ENCODE measurements at places on chromosomes 4 and X. TPM values are rescaled to one million over a fixed set of nuclear protein-coding genes. Genes with fewer than 3 reads are reported as not detected.

Gene TRMT10A
- 17.5 TPM for polyA plus RNA-seq

Gene COL25A1
- 19.6 TPM for polyA plus RNA-seq

Gene MAGEB10
- polyA plus RNA-seq: 0.07 TPM

Gene IRF2
- 28.9 TPM for polyA plus RNA-seq

Gene GAGE13
- not detected for polyA plus RNA-seq

Gene FAM47E
- 9.4 TPM for polyA plus RNA-seq

Gene STAP1
- 0.20 TPM for polyA plus RNA-seq

Gene ARHGAP36
- 0.15 TPM for polyA plus RNA-seq

Gene ARSJ
- polyA plus RNA-seq: 18.1 TPM

Gene GPR82
- polyA plus RNA-seq: 0.25 TPM

Gene BTK
- polyA plus RNA-seq: 2.3 TPM

Gene TMPRSS11D
- 0.13 TPM for polyA plus RNA-seq

Gene ZNF732
- polyA plus RNA-seq: 4.9 TPM

Gene RBM47
- polyA plus RNA-seq: 86.9 TPM

Gene PDCL2
- not detected for polyA plus RNA-seq

Gene YY2
- 3.2 TPM for polyA plus RNA-seq

Gene ADH7
- not detected for polyA plus RNA-seq

Gene OGT
- polyA plus RNA-seq: 321 TPM

Gene CDKL2
- polyA plus RNA-seq: 18.0 TPM

Gene GPR173
- 26.3 TPM for polyA plus RNA-seq

Gene REST
- 59.9 TPM for polyA plus RNA-seq

Gene DRP2
- polyA plus RNA-seq: 2.3 TPM

Gene SPANXA1
- not detected for polyA plus RNA-seq

Gene TET2
- polyA plus RNA-seq: 29.1 TPM

Gene MTNR1A
- polyA plus RNA-seq: 1.7 TPM

Gene KLHL8
- polyA plus RNA-seq: 21.3 TPM

Gene IBSP
- not detected for polyA plus RNA-seq

Gene NOX1
- polyA plus RNA-seq: 0.93 TPM

Gene AREG
- polyA plus RNA-seq: 0.25 TPM

Gene IGFBP7
- polyA plus RNA-seq: 463 TPM

Gene HOPX
- 12.4 TPM for polyA plus RNA-seq

Gene RENBP
- 20.7 TPM for polyA plus RNA-seq

Gene BTC
- 7.8 TPM for polyA plus RNA-seq

Gene F9
- polyA plus RNA-seq: not detected

Gene XAGE2
- 0.68 TPM for polyA plus RNA-seq

Gene YTHDC1
- 225 TPM for polyA plus RNA-seq

Gene APBB2
- polyA plus RNA-seq: 67.7 TPM

Gene IQCM
- polyA plus RNA-seq: not detected

Gene GPR119
- not detected for polyA plus RNA-seq

All from left kidney (tissue), 8 donors.